ENCODE measurements at places on chromosomes 2 and 18.

DNA sequence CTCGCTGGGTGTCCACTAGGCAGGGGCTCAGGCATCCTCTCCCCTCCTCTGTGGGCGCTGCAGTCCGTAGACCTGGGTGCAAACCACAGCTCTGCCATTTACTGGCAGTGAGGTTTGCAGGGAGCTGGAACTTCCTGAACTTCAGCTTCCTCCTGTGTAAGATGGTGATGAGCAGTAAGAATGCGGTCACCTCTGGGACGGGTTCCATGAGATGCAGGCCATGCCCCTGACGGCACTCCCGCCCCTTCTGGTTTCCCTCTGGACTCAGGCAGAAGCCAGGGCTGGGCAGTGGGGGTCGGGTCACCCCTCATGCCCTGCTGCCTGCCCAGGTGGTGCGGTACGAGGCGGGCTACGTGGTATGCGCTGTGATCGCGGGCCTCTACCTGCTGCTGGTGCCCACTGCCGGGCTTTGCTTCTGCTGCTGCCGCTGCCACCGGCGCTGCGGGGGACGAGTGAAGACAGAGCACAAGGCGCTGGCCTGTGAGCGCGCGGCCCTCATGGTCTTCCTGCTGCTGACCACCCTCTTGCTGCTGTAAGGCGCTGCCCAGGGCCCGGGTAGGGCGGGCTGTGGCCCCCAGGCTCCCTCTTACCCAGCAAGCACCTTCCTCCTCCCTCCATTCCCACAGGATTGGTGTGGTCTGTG, 1.5 kb downstream of the PROM2 start:
- no peak for ATAC-seq

- no peak for ATAC-seq
These were observed 110.6 kb downstream of the UPP2 start for GRCh38 chr2:158212301-158212700.

- ATAC-seq = no peak
These were observed 612.1 kb downstream of the KCNJ3 start for GRCh38 chr2:155310589-155310988.

DNA sequence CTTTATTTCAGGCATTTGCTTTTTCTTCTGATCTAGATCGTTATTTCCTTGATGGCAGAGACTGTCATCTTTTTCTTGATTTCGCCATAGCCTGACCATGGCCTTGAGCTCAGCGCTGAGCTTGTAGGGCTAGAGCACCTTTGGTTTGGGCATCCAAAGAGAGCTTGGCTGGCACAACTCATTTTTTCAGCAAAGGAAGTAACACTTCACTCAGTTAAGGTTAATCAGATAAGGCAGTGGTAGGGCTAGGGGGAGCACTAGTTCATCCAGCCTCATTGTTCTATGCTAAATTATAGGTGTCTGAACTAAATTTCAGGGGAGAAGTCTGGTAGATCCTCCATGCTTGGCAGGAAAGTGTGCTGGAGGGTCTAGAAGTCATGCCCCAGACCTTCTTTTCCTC, 125.0 kb downstream of the SETBP1 start:
- no peak for ATAC-seq

- no peak for ATAC-seq
These were observed 5.9 kb upstream of the TMSB10 start for GRCh38 chr2:84899304-84900204.

GRCh38 chr2:55590810-55591440, 26.5 kb downstream of the PPP4R3B start:
- ATAC-seq = peak; percentile 48

- ATAC-seq = no peak
These were observed 21.6 kb downstream of the PTPN2 start for GRCh38 chr18:12862467-12862866.

DNA sequence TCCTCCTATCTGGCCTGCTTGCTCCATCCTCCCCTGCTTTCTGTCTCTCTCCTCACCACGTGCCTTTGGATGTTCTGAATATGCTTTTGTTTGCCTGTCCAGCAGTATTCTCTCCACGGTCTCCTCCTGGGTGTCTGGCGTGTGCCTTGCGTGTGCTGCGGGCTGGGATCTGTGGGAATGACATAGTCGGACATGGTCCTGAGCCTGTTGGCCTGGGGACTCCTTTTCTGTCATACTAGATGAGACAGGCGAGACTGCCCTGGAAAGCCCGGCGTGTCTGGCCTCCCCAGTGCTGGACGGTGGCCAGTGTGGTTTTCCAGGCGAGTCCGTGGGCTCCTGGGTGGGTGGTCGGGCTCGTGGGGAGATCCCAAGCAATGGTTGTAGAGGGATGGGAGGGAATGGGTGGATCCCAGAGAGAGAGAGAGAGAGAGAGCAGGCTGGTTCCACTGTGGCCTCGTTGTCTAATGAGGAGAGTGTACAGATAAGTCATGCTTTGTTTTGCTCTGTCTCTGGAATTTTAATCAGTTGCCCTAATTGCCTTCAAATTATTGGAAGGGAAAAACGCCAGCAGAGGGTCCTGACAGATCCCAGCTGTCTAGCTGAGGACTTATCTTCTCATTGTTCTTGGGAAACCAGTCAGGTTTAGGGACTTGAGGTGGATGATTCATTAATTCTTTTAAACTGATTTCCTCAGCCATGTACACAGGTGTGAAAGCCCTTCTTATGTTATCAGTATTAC, 58.3 kb downstream of the HPCAL1 start:
- no peak for ATAC-seq

GRCh38 chr18:7601246-7601615, 34.1 kb downstream of the PTPRM start:
- no peak for ATAC-seq

DNA sequence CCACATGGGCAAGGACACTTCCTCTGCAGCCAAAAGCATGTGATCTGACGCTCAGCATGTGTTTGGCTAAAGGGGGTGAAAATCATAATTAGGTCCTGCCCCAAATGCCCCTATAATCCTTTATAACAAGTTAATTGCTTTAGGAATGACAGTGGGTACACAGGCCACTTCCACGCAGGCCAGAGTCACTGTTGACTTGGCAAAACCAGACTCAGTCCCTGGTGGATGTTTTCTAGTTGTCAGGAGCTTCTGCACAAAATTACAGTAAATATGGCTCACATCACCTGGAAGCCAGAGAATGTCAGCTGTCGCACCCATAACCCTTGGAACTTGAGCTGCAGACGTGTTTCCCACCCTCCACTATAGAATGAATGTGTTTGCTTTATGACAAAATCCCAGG, 13.3 kb upstream of the PXDN start:
- ATAC-seq = no peak

DNA sequence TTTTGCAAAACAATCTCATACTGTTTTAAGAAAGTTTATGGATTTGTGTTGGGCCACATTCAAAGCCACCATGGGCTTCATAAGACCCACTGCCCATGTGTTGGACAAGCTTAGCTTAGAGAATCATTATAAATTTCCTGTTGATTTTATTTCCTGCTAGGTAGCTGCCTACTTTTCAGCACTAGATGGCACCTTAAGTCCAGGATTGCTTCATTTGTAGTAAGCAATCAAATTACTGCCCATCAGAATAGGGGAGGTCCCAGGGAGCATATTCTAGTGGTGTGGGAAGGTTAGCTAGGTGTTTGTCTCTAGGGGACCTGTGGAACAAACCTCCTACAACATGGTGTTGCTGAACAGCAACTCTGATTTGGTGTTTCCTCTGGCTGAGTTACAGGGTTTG, 11.0 kb upstream of the DCDC2C start:
- ATAC-seq = no peak

DNA sequence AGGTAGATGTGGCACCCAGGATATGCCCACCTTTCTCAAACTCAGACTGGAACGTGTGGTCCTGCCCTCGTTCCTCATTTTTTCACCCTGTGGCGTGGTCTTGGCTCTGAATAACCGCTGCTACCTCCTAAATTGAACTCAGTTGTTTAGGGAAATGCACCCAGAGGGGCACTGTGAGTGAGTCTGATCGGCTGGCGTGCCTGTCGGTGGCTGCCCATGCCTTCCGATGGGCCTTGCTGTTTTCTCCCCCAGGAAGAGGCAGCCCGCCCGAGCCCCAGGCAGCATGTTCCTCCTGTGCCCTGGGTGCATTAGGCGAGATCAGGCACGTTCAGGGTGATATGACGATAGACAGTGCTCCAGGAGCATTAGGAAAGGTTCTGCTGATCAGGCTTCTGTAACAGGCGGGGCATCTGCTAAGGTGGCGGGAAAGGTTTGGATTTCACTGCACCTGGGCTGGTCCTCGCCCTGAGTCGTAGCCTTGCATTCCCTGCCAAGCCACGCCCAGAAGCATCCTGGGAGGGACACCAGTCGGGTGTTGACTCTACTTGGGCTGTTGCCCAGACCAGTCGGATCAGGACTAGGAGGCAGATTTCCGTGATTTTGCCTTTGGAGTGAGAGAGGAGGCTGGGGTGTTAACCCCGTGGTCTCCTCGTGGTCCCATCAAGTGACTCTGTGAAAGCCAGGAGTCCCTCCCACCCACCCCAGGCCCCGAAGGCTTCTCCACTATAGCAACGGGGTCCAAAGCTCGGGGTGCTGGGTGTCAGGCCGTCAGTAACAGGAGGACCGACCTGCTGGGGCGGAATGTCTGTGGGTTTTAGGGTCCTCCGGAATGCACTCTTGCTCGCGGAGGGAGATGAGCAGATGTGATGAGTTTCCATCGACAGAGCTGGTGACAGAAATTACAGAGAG, 75.1 kb downstream of the SH3BP4 start:
- ATAC-seq = no peak

DNA sequence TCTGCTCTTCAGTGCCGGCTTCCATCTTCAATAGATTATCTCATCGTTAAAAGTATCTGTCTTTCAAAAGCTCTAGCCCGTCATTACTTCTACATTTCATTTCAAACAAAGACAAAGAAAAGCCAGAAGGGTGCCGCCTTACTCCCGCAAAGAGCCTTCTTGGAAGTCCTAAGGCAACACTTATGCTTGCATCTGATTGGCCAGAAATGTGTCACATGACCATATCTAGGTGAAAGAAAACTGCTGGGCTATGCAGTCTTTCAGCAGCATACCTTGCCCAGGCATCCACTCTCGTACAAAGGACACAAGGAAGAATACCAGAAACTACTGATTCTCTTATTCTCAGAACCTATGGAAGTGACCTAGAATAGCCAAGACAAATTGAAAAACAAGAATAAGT, 217.1 kb upstream of the SLC35G4 start:
- no peak for ATAC-seq

- no peak for ATAC-seq
These were observed 44.9 kb downstream of the RBBP8 start for GRCh38 chr18:22977847-22978701.

DNA sequence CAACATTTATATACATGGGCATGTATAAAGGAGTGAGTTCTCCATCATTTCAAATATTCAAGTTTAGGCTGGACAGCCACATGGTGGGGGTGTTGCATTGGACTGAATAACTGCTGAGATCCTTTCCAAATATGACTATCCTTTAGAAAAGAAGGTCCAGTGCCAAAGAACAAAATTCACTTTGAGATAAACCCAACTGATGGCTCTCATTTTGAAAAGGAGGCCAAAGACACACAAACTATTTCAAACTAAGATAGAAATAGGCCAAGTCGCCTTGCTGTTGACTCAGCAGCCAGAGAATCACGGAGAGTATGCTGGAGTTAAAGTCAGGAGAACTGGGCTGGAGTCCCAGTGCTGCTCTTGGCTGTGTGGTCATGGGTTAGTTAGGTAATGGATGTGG, 204.5 kb upstream of the LRATD1 start:
- ATAC-seq = no peak

GRCh38 chr2:161283926-161284325, 24.3 kb upstream of the PSMD14 start:
- ATAC-seq = no peak

GRCh38 chr2:71988170-71988569, 159.5 kb downstream of the CYP26B1 start:
- no peak for ATAC-seq

- no peak for ATAC-seq
These were observed 23.3 kb downstream of the GRB14 start for GRCh38 chr2:164597983-164598382.

GRCh38 chr2:136086253-136087016, 31.5 kb downstream of the CXCR4 start:
- no peak for ATAC-seq

DNA sequence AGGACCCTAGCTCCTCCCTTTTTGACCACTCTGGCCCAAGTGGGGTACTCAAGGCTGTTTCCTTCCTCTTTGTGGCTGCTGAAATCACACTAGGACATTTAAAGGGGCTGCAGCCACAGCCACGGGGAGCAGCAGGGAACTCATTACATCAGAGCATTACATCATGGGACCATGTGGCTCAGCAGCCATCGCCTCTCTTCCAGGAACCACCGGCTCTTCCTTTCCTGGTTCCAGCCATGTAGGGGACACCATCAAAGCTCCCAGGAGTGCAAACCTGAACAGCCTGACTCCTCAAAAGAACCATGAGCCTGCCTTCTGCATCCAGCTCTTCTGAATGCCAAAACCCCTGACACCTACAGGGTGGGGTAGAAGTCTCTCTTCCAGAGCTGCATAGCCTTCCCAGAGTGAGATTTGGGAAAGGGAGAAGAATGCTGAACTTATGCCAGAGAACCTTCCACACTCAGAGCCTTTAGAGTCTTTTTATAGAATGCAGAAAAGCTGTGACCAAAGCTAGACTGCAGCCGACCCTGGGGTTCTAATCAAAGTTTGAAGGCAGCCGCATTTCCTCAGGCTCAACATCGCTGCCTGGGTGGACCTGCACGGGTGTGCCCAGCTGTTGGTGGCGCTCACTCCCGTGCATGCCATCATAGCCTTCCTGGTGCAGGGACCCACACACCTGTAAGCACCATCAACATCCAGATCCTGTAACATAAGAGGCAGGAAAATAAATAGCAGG, 121.7 kb downstream of the KLHL29 start:
- no peak for ATAC-seq

GRCh38 chr18:57209713-57210106, 62.8 kb downstream of the BOD1L2 start:
- peak; percentile 35 for ATAC-seq

DNA sequence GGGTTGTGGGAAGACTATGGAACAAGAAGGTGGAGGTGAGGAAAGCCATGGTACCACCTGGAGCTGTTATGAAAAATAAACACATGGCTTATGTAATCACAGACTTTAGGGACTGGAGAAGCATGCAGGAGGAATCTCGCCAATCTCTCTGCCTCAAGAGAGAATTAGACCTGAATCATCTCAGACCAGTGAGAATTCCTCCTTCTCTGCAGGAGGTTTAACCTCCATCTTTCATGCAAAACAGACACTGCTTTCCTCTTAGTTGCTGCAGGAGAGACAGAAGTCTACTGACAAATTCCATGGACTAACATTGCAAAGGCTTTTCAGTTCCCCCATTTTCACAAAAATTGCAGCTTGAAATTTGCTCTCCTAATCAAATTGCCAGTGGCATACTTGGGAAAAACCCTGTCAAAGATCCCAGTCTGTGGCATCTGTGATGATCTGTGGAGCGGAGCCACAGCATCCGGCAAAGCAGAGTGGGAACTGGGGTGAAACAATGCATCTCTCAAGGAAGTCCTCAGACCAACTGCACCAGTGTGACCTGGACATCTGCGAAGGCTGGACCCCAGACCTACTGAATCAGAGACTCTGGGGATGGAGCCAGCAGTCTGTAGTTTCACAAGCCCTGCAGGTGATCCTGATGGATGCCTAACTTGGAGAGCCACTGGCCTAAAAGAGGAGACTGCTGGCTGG, 28.6 kb upstream of the NCKAP5 start:
- ATAC-seq = no peak

Data from stimulated activated memory B cell treated with anti-CD40 and anti-IgM and Interleukin-4, amounts not matched to agents 10 μg/mL and 1 μg/mL and 100 μg/mL, for 72 hours (primary cell).